ENCODE measurements at places on chromosomes 5 and 9.
A peak's percentile ranks its signal among the peaks of the same experiment; 100 is the strongest.

DNA sequence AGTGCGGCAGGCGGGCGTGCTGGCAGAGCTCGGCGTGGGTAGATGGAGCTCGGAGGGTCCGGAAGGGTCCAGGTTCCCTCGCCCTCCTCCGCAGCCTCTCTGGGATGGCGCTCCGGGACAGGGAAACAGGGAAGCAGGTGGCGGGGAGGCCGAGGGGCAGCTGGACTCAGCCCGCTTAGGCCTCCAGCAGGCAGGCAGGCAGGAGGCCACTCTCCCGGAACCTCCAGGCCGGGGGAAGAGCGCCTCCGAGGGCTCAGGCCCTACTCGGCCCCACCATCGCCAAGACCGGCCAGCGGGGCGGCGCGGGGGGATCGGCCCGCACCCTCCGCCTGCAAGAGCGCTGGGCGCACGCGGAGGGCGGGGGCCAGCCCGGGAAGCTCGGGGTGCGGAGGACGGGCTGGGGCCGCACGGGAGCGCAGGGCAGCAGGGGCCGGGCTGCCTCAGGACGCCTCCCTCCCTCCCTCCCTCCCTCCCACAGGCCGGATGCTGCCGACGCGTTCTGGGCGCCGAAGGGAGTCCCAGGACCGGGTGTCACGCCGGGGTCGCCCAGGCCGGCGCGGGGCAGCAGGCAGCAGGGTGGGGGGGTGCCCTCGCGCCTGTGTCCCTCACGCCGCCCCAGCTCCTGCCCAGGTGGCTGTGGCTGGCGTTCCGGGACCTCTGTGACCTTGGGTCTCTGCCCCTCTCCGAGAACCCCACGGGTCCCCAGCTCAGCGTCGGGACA, 977 bp downstream of the MGAT4B start:
- ATAC-seq, result peak; percentile 37

DNA sequence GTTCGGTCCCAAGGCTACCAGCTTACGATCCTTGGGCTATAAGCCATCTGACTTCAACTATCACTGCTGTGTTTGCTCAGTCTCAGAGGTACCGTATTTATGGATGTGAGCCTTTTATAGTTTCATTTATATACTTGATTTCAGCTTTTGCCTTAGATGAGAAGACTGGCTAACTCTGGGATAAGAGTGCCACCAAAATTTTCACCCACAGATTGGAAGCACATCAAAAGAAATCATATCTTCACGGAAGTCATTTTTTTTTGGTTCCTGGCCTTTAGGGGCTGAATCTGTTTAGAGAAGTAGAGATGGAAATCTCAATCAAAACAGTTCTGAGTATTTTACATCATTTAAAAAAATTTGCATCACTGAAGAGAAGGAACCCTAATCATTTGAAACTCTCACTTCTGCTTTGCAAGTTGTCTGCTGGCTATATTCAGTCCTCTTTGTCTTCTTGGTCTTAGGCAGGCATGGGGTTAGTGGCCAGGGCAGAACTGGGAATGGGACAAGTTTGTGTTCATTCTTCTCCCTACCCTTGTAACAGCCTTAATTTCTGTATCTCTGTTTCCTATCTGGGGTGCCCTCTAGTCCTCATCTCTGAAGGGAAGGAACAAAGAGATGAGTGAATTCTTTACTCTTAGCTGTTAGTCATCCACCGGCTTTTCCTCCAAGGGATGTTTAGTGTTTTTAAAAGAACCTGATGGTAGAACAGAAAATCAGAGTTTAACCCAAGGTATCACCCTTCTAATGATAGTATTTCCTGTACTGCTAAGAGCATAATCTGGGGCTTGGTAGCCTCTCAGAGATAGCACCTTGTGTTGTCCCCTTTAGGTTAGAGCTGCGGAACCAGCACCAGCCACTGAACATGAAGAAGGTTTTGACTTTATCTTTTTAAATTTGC, 14.1 kb upstream of the TNFAIP8 start:
- ATAC-seq, result no peak

- ATAC-seq, result no peak
Observed at GRCh38 chr5:38540314-38540713, 16.1 kb downstream of the LIFR start.

DNA sequence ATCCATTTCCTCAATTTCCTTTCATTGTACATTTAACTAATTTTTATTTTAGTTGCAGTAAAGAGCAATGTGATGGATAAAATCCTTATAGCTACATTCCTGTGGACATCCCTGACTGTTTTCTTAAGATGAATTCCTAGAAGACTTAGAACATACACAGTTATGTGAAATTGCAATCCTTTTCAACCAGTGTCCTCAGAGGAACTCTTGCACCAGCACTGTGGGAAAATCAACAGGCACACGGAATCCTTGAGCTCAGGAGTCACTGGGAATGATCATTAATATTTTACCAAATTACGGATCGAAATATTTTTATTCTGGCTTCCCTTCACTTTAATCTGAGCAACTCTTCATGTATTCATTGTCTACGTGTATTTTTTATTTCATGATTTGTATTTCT, 901.9 kb upstream of the WWC1 start:
- no peak for ATAC-seq

DNA sequence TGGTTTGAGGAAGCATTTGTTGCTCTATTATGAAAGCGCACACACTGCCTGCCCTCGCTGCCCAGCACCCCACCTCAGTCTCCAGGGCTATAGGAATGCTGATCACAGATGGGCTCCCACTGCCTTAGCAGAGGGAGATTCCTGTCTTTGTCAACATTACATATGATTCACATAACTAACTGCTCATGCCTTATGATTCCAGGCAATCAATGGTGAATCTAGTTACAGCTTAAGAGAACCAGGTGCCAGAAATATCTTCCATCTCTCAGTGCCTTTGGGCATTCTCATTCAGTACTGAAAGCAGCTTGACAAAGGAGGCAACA, 458.9 kb upstream of the C9orf72 start:
- ATAC-seq, result no peak
